Activated CD8-positive, alpha-beta memory T cell treated with anti-CD3 and anti-CD28 coated beads for 1 hour (primary cell): ENCODE measurements at places on chromosomes 5 and 9.

- no peak for DNase-seq
Observed at GRCh38 chr9:106025453-106025852, 331.1 kb downstream of the TMEM38B start.

GRCh38 chr9:111599092-111599954, at the start of gene PTGR1:
TSS of gene PTGR1 (minus strand) at chr9:111599647. CDS start at chr9:111597422, 2,225 bp downstream.
- DNase-seq: no peak

DNA sequence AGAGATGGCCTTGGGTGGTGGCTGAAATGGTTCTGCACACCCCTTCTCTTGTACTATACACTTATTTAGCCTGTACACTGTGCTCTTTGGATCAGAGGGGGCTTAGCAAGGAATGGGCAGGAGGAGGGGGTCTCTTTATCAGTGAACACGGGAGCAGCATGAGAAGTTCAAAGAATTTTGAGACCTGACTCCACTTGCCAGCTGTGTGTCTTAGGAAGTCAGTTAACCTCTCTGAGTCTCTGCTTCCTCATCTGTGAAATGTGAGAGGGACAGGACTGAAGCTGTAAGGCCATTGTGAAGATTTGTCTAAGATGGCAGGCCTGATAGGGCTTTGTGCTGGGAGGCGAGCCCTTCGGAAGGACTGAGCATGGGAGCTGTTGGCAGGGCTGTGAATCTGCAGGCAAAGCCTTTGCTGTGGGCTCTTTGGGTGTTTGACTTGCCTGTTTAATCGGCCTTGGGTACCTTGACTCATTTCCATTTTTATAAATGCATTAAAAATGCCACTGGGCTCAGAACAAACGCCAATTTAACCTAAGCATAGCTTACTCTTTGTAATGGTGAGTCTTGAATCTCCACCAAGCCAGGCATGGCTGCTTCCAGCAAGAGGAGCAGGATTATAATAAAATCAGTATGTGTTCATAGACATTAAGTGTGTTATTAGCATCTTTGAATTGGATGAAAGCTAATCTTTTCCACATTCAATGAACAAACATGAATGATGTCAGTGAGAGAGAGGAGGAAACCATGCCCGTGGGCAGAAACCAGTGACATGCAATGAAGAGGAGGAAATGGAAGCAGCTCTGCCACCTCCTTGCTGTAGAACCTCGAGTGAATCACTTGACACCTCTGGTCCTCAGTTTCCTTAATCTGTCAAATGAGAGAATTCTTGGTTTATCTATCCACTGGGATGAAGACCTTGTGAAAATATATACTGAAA, 89.4 kb downstream of the MACROH2A1 start:
- no peak for DNase-seq

- no peak for DNase-seq
Observed at GRCh38 chr5:52943285-52943684, 45.9 kb upstream of the ITGA2 start.

GRCh38 chr9:121278477-121279261, 10.7 kb downstream of the GSN start:
- DNase-seq: no peak

DNA sequence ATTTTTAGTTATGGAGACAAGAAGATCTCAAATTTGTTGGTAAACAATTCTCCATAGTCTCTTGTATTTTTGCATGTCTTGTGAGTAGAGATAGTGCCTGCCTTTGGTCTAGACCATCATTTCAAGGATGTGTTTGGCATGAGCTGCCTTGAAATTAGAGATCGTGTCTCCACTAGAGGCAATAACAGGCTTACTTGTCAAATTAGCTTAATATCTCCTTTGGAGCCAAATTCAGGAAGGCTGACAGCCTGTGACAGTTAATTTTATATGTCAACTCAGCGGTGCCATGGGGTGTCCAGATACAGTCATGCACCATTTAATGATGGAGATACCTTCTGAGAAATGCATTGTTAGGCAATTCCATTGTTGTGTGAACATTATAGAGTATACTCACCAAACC, 24.8 kb upstream of the PRDM9 start:
- DNase-seq: no peak

DNA sequence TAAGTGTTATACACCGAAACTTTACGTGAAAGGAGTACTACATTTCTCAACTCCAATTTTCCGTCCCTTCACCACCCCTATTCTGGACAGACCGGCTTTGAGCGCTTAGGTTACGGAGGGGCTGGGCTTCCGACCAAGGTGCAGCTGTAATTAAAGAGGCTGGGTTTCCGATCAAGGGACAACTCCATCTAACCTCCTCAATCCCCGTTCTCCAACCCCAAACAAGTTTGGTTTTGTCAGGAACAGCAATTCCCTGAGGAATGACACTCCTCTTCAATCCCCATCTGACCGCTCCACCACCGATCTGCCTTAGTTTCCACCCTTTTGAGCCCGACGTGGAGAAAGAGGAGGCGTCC, 577 bp downstream of the TUT7 start:
- DNase-seq: no peak

DNA sequence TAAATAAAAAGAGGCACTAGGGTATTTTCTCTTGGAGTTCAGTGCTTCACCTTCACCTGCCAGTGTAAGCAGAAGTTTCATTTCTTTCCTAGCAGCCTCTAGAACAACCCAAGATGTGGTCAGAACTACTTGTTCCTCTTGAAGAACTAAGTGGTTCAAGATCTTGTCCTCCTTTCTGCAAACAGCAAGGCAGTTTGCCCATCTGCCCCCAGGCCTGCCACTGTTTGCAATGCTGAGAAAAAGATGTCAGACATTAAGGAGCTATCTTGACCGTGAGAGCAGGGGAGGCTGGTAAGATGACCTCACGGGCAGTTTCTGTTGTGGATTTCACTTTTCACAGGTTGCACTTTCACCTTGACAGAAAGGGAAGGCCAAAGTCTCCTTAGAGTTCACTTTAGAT, 52.0 kb upstream of the KLF4 start:
- no peak for DNase-seq

- no peak for DNase-seq
Observed at GRCh38 chr9:69605406-69605805, 66.8 kb downstream of the APBA1 start.

GRCh38 chr9:114367772-114368569, 19.8 kb downstream of the AKNA start:
- DNase-seq: no peak

DNA sequence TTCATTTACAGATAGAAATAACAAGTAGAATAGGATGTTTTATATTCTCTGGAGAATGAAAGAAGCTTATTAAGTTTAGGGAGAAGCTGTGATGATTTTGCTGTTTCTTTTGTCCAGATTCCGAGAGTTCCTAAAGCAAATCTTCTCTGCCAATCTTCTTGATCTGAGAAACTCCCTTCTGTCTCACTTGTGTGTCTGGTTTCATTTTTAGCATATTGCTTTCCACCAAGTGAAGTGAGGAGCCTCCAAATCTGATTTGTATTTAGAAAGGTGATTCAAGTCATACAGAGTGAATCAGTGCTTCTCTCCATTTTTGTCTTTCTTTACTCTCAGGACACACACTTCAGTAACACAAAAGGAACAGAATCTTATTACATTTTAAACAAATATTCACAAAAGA, 48.4 kb downstream of the STX17 start:
- DNase-seq: no peak

GRCh38 chr5:116738615-116739261, 164.1 kb upstream of the SEMA6A start:
- no peak for DNase-seq

- no peak for DNase-seq
Observed at GRCh38 chr5:55327281-55327680, 19.5 kb downstream of the MTREX start.

DNA sequence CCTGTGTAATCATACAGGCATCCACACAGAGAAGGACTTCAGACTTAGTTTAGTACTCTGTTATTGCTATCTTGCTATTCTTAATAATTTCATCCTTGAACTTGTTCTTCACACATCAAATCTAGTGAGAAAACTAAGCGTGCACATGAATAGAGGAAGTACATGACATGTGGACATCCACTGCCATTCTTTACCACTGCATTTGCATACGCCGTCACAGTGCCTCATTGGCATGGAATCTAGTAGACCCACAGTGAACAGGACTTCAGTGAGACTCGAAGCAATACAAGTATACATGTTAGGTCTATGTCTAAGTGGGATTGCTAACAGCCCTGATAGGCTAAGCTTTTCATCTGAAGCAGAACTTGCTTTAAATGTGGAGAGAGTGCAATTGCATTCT, 592.1 kb downstream of the TLE4 start:
- no peak for DNase-seq

DNA sequence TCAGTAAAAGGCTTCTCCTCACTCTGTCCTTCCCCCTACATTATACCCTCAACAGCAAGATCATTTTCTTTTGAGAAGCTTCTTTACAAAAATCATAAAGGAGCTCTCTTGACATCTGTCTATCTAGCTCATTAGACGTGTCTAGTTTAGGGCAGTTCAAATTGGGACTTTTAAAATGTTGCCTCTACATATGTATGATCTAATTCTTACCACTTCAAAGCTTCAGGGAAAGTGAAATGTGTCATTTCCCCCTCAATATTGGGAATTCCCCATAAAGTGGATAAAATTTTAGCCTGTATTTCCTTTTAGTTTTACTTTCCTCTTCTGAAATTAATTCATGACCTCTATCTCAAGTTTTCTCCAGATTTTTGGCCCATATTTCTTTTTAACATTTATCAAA, 323.7 kb downstream of the ARRDC3 start:
- no peak for DNase-seq

DNA sequence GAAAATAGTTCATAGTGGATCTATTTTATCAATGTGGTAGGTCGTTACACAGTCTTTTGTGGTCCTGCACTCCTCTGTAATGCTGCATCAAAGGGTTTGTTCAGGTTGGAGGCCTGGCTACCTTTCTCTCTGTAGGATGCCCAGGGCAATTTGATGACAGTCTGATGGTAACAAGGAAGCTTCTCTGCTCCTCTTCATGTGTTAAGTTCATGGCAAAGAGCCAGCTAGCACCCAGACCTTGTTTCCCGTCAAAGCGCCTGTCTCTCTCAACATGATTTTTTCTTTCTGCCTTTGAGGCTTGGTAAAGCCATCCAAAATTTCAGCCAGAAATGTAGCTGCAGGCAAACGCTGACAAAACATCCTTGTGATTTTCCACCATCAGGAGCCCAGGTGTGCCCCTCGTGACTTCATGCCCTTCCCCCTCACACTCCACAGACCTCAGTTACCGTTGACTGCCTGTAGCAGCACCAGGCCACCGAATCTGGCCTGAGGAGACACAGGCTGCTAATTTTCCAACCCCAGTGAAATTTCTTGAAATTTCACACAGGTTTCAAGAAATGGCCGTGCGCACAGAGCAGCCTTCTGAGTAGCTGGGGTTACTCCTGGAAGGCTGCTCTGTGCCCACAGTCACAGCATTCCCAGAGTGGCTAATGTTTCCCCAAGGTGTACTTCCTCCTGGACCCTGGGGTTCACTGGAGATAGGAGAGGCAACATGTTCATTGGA, 292.7 kb downstream of the CWC27 start:
- no peak for DNase-seq

- DNase-seq: no peak
Observed at GRCh38 chr5:119288379-119289033, 67.3 kb upstream of the TNFAIP8 start.

GRCh38 chr5:170508660-170509347, 5.0 kb downstream of the KCNIP1 start:
- no peak for DNase-seq

GRCh38 chr9:10855847-10856246, 243.0 kb upstream of the PTPRD start:
- DNase-seq: no peak

DNA sequence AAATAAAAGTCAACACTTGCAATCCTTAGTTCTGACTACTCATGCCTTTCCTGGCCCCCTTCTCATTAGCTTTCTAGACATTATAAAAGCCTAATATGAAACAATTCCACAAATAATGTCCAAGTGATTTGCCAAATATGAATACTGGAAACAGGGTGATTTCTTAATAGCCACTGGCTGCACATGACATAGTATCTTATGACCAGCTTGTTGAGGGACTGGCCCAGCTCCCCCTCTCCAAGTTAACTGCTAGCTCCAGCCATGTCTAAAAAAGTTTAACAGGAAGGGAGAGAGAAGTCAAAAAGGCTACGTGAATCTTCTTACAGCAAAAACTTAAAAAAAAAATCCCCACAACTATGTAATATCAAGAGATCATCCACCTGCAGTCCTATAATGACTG, 1.5 kb downstream of the CERT1 start:
- DNase-seq: no peak

DNA sequence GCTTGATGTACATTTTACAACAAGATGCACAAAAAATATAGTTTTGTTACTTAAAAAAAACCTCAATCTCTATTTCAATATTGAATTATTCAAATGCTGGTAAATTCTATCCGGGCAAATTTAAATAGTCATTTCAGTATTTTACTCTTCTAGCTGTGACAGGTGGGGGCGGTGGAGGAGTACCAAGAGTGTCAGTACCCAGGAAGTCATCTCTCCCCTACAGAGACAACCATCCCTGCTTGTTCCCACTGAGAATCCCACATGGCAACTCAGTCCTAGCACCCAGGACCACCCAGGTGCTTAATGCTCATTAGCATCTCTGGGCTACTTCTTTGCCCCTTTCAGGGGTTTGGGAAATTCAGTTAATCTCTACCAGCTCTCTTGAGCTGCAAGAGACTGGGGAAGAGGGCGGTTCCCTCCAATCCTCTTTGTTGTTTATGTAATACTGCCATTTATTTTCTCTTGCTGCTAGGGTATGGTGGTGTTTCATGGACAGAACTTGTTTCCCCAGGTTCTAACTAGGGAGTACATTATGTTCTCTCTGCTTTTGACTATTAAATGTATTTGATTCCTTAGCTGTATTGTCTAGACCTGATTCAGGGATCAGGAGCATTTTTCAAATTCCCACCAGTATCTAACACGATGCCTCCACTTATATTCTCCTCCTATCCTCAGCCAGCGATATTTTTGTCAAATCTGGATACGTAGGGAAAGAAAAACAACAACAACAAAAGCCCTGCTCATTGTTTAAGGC, 122.5 kb downstream of the CDH18 start:
- DNase-seq: no peak

- DNase-seq: no peak
Observed at GRCh38 chr5:147906326-147907095, at the start of gene C5orf46. TSS of gene C5orf46 (minus strand) at chr5:147906538. CDS start at chr5:147906501, 37 bp downstream.

DNA sequence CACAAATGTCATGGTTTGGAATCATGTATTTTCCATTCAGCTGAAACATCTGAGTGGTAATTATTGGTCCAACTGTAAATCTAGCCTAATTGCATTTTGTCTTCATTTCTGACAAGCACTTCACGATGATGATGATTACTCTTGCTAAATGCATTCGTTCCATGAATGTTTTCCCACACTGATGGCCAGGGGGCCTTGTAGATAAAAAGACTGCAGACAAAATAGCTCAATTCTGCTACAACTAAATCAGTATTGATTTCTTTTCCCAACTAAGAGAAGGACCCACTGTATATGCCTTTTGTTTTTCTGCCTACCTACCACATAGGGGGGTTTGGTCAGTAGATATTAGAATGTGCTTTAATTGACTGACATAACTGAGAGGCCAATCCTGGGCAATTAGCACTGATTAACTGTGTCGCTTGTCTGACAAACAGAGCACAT, 1351.3 kb upstream of the NUDT12 start:
- DNase-seq: no peak

GRCh38 chr5:170510126-170510525, 6.3 kb downstream of the KCNIP1 start:
- no peak for DNase-seq

GRCh38 chr5:160486573-160486972, 64.9 kb downstream of the PTTG1 start:
- DNase-seq: no peak
